ENCODE measurements at places on chromosomes 12 and 14. TPM values are rescaled to one million over a fixed set of nuclear protein-coding genes. Genes with fewer than 3 reads are reported as not detected.

Gene LMO3
- total RNA-seq, result 4.1 TPM

Gene ESRRB
- total RNA-seq, result 0.94 TPM

GRCh38 chr12:52193991-52194390 lies 2.2 kb upstream of the KRT80 start:
- DNase-seq, result no peak

GRCh38 chr12:20624718-20625117 lies 70.4 kb upstream of the SLCO1C1 start:
- no peak for DNase-seq

DNA sequence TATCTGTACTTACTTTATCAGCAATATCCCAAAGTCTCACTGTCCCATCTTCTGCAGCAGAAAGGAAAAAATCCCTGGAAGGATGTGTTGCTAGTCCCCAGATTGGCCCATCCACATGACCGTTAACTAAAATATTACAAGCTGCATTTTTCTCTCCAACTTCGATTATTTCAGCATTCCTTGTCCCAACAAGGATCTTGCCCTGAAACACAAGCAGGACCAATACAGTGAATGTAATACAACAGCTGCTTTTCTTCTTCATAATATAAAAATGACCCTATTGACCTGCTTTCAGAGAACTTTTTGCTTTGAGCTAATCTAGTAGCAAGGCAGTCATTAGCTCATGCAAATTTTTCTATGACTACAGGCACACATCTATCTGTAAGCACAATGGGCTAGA lies 58.3 kb downstream of the ZC3H14 start:
- no peak for DNase-seq

- DNase-seq, result no peak
These were observed 47.7 kb upstream of the FAM181A start for GRCh38 chr14:93879362-93879983.

- no peak for DNase-seq
These were observed 253.8 kb downstream of the RMST start for GRCh38 chr12:97716356-97716755.

DNA sequence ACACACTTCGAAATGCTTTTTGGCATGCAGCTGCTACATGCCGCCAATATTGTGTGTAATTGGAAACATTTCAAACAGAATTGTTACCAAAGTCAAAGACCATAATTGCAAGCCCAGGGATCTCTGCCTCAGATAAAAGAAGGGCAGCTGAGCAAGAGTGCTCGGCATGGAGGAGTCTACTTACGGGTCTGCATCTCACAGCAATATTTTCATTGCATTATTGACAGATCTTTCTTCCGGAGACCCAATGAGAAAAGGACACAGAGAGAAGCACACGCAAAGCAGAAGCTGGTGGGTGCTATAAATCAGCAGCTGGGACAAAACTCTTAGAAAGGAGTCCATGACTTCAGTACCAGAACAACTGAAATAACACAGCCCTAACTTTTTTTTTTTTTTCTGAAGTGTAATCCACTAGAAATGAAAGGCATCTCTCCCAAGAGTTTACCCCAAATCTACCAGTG lies 4.9 kb downstream of the PRICKLE1 start:
- no peak for DNase-seq
